NCI-H1694 (cell line): ENCODE measurements at places on chromosomes 11 and 22.

DNA sequence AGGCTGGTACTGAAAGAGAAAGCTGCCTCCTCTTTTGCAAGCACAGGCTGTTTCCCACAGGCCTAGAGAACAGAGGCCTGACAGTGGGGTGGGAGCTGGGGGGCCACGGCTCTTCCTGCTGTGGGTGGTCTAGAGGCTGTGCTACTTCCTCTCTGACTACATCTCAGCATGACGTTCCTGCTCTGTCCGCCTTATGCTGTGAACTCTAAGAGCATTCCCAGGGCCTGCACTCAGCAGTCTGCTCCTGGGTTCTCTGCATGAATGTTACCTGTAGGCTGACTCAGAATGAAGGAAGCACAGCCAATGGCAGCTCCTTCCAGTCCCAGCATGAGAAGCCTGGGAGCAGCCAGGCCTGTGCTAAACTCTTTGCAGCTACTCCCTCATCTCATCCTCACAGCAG lies 534.3 kb downstream of the NTM start:
- DNase-seq: no peak

GRCh38 chr11:124517314-124517713 lies 26.1 kb downstream of the OR8B12 start:
- no peak for DNase-seq

DNA sequence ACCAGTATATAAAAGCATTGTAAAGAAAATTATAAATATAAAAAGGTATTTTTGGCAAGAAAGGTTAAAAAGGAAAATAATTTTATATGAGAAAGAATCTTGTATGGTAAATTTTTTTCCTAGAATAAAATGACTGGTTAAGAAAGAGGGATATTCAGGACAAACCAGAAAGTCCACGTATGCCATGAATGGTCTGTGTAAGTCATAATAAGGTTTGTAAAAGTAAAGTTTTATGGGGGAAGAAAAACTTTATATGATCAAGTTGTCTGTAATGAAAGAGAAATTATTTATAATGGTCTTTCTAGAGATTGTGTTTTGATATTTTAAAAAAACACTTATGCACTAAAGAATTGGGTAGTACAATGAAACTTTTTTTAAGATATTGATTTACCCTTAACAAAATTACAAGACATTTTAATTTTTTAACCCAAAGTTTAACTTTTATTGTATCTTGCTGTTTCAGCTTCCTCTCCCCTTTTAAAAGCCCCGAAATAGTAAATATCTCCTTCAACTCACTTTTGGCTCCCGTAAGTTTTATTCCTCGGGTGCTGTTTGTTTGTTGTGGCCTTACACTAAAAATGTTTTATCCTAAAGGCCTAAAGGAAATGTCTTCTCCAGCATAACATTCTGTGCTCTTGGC lies 47.7 kb downstream of the AMOTL1 start:
- DNase-seq: no peak

DNA sequence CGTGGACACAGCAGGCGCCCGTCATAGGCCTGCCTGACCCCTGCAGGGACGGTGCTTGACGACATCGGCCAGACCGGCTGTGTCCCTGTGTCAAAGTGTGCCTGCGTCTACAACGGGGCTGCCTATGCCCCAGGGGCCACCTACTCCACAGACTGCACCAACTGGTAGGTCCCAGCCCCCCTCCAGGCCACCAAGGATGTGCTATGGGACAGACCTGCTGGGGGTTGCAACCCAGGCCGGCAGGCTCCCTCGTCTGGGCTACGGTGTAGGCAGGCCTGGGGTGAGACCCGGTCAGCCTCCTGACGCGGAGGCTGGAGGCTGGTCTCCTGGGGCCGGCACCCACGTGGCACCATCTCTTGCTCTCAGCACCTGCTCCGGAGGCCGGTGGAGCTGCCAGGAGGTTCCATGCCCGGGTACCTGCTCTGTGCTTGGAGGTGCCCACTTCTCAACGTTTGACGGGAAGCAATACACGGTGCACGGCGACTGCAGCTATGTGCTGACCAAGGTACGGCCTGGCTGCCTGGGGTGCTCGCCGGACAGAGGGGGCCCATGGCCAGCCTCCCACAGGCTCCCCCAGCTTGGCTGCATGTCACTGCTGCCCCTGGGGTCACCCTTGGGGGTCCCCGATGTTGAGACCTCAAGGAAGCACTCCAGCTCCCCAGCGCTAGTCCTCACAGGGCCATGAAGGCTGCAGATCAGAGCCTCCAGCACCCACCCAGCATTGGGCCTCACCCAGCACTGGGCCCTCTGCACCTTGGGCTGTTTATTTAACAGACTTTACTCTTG lies 7.7 kb downstream of the MUC5AC start:
- no peak for DNase-seq

DNA sequence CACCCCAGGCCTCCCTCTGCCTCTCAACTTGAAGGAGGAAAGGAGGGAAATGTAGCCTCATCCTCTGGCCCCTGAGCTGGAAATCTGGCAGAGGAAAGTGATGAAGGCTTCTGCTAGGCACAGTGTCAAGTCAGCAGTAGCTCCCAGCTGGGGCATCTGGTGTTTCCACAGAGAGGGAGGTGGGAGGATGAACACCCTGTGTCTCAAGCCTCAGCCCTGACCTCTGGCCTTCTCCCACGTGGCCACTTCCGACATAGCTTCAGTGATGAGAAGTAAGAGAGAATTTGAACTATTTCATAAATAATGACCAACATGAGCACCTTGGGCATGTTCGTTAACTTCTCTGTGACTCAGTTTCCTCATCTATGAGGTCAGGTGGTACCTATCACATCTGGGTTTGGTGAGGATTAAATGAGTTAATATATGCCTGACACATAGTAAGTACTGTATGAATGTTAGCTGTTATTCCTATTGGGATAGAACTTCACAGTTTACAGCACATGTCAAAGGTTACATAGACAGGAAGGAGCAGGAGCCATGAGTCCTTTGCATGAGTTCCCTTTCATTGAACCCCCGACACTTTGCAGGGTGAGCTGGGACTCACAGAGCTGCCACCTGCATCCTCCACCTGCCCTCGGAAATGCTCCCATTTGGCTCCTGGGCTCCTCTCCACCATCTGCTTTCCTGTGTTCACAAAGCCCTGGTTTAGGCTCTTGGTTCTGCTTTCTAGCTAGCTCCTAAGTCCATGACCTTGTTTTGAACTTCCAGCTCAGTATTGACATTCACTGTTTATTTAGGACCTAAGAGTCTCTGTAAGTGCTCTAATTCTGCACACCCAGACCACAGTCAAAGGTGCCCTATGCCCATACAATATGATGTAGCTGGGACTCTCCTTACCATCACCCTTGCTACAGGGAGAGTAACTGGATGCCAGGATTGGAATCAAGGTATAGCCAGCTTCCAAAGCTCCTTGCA lies 61.7 kb downstream of the CSNK2A3 start:
- DNase-seq: no peak

GRCh38 chr22:42418811-42419242 lies 13.4 kb downstream of the NFAM1 start:
- DNase-seq: no peak

GRCh38 chr11:129249923-129250322 lies 57.8 kb upstream of the ARHGAP32 start:
- no peak for DNase-seq
